NCI-H510A treated with DMSO at 0.1 percent for 48 hours (cell line): ENCODE measurements at places on chromosomes 11 and 22.

DNA sequence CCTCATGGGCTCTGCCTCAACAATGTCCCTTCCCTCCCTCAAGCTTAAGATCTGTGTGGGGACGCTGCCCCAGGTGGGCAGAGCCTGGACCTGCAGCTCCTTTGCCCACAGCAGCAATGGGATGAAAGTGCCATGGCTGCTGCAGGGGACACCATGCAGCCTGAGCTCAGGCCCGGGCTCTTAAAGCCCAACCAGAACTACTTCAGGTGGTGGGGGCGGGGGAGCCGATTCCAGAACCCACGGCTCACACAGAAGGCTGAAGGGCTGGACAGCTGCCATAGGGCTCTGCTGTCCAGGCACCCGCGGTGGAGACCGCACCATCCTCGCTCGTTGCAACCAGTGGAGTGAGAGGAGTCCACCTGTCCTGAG, 12.5 kb downstream of the CHID1 start:
- no peak for DNase-seq

DNA sequence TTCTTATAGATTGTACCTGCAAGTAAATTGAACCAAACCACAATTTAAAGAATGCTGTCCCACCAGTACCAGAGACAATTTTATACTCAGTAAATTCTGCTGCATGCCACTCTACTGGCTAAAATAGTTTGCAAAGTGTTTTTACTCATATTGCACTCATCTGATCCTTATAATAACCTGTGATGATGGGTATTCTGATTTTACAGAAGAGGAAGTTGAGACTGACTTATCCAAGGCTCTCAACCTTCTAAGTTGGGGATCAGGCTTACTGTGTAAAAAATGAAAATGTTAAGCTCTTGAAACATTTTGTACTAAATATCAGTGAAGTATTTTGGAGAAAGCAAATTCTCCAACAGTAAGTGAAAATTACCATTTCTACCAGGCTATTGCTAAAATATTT, 37.9 kb downstream of the RNF169 start:
- DNase-seq = no peak

DNA sequence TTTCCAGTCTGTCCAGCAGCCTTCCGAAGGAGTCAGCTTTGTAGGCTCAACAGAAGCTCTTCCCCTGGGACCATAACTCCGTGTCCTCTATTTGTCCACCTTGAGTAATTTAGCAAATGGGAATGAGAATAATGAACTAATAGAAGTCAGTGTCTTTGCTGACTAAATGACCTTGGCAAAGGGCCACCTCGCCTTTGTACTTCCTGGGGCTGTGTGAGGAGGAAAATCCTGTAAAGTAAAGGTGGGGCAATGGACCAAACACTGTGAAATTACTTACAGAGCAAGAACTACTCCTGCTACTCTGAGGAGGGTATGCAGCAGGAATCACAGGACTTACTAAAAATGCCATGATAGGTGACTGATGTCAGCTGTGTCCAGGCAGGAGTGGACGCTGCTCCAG, 36.2 kb upstream of the CSNK2A3 start:
- no peak for DNase-seq

DNA sequence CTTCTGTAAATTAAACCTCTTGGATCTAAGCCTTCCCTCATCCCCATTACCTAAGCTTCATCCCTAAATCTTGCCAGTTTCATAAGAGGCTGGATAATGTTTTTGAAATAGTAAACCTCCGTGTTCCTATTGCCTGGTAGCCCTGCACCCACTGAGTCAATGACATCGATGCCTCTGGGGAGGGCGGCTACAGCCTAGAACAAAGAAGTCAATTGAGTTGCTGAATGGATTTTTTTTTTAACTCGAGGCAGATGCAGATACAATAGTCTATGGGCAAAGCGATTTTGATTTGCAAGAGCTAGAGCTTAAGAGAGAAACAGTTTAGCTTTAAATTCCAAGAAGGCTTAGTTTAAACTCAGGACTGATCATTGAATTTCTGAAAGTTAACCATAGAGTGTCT, 121.3 kb downstream of the NECTIN1 start:
- no peak for DNase-seq

DNA sequence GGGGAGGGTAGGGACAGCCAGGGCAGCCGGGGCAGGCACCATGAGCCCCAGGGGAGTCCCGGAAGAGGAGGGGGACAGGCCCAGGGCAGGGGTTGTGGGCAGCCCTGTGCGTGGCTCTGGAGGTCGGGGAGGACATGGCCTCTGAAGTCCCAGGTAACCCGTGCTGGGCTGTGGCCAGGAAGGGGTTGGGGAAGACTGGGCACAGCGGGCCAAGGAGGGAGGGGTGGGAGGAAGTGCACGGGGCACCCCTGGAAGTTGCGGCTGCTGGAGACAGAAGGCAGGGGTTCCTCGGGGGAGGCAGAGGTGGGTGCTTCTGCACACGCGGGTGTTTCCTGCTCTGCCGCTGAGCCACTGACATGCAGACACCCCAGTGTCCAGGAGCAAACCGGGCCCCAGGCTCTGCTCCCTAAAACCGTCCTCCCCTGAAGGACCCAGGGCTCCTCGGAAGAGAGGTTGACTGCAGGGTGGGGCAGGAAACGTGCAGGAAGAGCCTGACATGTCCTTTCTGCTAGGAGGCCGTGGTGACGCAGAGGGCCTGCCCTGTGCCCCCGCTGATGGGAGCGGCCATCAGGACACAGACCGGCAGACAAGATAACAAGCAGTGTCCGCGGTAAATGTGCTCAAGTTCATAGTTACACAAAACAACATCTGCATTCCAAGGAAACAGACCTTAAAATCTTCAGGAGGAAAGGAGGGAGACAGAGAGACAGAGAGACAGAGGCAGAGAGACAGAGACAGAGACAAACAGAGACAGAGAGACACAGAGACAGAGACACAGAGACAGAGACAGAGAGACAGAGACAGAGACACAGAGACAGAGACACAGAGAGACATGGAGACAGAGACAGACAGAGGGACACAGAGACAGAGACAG, 5.7 kb downstream of the TNNI2 start:
- no peak for DNase-seq
